ENCODE measurements at places on chromosomes 6 and 20.

GRCh38 chr20:46252352-46253091, 55.8 kb downstream of the CDH22 start:
- no peak for DNase-seq

GRCh38 chr6:139712830-139713229, 338.4 kb upstream of the CITED2 start:
- DNase-seq = no peak

- DNase-seq = no peak
Measured at GRCh38 chr6:19408331-19408730, 428.8 kb upstream of the ID4 start.

DNA sequence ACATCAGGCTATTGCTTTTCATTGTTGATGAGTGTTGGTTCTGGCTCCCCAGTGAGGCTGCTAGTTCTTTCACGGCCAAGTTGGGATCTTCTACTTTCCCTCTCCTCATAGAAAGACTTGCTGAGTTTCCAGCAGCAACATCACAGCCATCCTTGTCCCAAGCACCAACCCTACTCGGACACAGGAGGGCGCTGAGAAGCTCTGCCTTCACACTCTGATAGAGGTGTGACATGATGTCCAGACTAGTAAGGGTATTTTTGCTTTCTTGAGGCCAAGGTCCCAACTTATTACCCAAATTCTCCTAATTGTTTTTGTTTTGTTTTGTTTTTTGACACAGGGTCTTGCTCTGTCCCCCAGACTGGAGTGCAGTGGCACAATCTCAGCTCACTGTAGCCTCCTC, 3.0 kb upstream of the GCM1 start:
- peak; percentile 8 for DNase-seq

Measured in common myeloid progenitor, CD34-positive (primary cell).